ENCODE measurements at places on chromosomes 12 and 14.
A peak's percentile ranks its signal among the peaks of the same experiment; 100 is the strongest.

DNA sequence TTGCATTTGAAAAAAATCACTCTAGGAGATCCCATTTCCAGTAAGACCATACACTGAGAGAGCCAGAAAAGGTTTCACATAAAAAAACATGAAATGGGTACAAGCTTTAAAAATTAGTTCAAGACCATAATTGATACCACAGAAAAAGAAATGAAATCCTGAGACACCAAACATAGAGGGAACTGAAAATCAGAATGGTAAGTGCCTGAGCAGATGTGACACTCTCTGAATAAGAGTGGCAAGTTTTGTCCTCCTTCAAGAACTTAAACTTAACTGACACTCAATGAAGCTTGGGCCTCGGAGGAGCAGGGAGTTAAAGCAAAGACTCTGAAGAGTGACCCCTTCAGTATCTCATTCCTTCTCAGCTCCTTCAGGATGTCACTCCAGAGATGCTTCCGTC is 23.2 kb upstream of the PTGDR start:
- no peaks in the 10 kb centered on the region for H3K27me3 ChIP-seq
- no peak overlapping the region for H3K4me3 ChIP-seq
- no peak for DNase-seq
- H3K36me3 ChIP-seq: peaks cover 4% of the 10 kb centered on the region

- H3K4me3 ChIP-seq: no peak overlapping the region
- H3K27me3 ChIP-seq: no peaks in the 10 kb centered on the region
- H3K27ac ChIP-seq: no peak overlapping the region
- H3K36me3 ChIP-seq: no peaks in the 10 kb centered on the region
- no peaks in the 10 kb centered on the region for H3K4me1 ChIP-seq
- no peak for DNase-seq
These were observed 187.3 kb downstream of the CAND1 start for GRCh38 chr12:67456431-67456901.

GRCh38 chr12:132046561-132046960 is 96.8 kb downstream of the EP400 start:
- DNase-seq: no peak
- H3K27ac ChIP-seq: peak overlapping the region; percentile 6
- no peak overlapping the region for H3K4me3 ChIP-seq

- DNase-seq: no peak
- no peaks in the 10 kb centered on the region for H3K27me3 ChIP-seq
- no peak overlapping the region for H3K27ac ChIP-seq
- H3K36me3 ChIP-seq: no peaks in the 10 kb centered on the region
- no peaks in the 10 kb centered on the region for H3K4me1 ChIP-seq
These were observed 358.6 kb downstream of the DUSP6 start for GRCh38 chr12:88993651-88994050.

DNA sequence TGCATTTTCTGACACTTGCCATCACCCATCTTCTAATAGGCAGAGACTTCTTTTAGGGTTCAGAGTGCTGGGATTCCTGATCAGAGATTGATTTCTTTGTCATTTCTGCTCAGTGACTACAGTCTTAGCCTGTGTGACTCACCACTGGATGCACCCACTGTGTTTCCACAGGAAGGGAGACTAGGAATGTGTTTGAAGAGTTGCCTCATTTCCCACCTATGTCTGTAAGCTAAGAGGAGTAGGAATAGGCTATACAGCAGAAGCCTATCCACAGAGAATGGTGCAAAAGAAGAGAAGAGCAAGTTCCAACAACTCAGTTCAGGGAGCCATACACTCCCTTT is 60.2 kb upstream of the ACTN1 start:
- no peak for DNase-seq
- H3K4me1 ChIP-seq: peaks cover 12% of the 10 kb centered on the region
- no peak overlapping the region for H3K4me3 ChIP-seq

DNA sequence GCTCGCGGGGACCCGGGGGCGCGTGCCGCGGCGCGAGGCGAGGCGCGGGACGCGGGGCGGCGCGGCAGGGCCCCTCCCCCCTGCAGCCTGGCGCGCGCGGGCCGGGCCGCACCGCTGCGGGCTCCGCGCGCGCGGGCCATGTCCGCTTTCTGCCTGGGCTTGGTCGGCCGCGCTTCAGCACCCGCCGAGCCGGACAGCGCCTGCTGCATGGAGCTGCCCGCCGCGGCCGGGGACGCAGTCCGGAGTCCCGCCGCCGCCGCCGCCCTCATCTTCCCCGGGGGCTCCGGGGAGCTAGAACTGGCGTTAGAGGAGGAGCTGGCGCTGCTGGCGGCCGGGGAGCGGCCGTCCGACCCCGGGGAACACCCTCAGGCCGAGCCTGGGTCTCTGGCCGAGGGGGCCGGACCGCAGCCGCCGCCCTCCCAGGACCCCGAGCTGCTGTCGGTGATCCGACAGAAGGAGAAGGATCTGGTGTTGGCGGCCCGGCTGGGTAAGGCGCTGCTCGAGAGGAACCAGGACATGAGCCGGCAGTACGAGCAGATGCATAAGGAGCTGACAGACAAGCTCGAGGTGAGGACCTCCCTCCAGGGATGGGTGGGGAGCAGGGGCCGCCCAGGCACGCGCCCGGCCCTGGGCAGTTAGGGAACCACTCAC is 820 bp downstream of the BICDL1 start:
- H3K27ac ChIP-seq: no peak overlapping the region
- H3K36me3 ChIP-seq: peaks cover 14% of the 10 kb centered on the region
- H3K27me3 ChIP-seq: no peaks in the 10 kb centered on the region

DNA sequence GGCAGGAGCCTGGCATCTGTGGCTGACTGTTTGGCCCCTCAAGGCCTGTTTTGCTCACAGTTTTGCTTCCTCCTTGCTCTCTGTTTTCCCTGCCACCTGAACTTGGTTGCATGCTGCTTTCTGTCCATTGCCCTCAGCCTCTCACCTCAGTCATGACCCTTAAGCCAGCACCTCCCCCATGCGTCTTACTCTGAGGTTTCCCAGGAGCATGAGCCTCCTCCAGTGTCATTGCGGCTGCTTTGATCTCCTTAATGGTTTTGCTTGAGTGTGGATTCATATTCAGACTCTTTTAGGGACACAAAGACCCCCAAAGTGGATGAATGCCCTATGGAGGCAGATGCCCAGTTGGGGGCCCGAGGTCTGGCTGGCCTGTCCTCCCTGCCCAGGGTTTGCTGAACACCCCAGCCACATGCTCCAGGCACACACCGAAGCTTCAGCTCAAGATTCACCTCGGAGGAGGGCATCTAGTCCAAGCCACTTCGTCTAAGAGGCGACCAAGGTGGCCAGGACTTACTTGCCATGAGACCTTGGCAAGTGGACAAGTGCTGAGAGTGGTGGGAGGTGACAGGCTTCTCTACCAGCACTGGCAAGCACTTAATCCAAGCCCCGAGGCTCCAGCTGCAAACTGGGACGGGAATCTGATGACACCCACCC is 95.4 kb upstream of the DIO3 start:
- no peaks in the 10 kb centered on the region for H3K27me3 ChIP-seq
- H3K27ac ChIP-seq: no peak overlapping the region
- H3K4me3 ChIP-seq: no peak overlapping the region
- no peaks in the 10 kb centered on the region for H3K4me1 ChIP-seq
- peak; percentile 14 for DNase-seq

DNA sequence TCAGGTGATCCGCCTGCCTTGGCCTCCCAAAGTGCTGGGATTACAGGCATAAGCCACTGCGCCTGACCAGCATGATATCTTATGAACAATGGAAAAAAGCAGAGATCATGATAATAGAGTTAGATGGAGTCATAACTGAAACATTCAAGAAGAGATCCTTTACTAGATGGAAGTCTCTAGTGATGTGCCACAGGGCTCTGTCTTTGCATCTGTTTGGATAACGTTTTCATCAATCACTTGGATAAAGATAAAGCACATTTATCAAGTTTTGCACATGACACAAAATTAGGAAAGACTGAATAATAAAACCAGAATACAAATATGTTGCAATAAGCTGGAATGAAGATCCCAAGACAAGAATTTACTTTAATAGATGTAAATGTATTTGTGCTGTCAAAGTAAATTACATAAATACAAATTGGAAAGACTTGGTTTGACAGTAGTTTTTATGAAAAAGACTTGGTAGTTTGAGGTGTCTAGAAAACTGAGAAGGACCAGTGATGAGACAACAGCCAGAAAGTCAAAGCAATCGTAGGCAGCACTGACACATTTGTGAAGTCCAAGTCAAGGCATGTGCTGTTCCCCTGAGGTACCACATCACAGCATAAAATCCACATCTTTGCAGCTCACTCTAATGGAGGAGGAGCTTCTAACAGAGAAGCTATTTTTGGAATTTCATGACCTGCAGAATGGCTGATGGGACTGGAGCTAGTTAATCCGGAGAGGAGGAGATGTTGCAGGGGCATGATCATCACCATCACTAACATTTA is 28.5 kb downstream of the GPRC5A start:
- peaks cover 7% of the 10 kb centered on the region for H3K4me1 ChIP-seq
- no peak overlapping the region for H3K4me3 ChIP-seq
- H3K36me3 ChIP-seq: no peaks in the 10 kb centered on the region
- DNase-seq: no peak
- no peak overlapping the region for H3K27ac ChIP-seq

- peaks cover 2% of the 10 kb centered on the region for H3K27me3 ChIP-seq
- no peak overlapping the region for H3K27ac ChIP-seq
- no peak overlapping the region for H3K4me3 ChIP-seq
- H3K4me1 ChIP-seq: peaks cover 7% of the 10 kb centered on the region
These were observed 5.7 kb downstream of the GNG2 start for GRCh38 chr14:51865953-51866747.

DNA sequence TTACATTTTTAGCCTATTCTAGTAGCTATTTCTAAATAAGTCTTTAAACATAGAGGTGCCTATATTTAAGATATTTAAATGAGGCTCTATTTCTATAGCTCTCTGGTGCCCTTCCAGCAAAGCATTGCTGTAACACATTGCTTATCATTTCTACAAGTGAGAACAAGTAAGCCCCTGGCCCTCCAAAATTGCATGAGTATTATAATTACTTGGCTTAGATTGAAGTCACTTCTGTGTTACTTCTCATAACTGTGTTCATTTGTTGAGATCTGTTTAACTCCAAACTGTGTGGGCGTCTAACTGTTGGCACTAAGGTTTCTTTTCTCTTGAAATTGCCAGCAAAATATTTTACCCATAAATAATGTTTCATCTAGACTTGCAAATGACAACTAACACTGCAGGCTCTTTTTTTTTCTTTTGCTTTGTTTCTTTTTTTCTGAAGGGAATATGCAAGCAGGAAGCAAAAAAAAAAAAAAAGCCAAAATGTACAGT is 66.5 kb downstream of the DAD1 start:
- H3K4me3 ChIP-seq: no peak overlapping the region
- peaks cover 3% of the 10 kb centered on the region for H3K36me3 ChIP-seq
- H3K27me3 ChIP-seq: no peaks in the 10 kb centered on the region
- no peak for DNase-seq

Measured in H9 (cell line).